ENCODE measurements at places on chromosomes 12 and 14. TPM values are rescaled to one million over a fixed set of nuclear protein-coding genes. Genes with fewer than 3 reads are reported as not detected.

GRCh38 chr12:104166465-104166864 is 28.5 kb upstream of the NFYB start:
- no peak for DNase-seq

Gene TSPAN19
- total RNA-seq: not detected

GRCh38 chr14:74360163-74360562 is 11.9 kb downstream of the VRTN start:
- DNase-seq: no peak

- no peak for DNase-seq
Measured at GRCh38 chr12:94200069-94200468, 51.7 kb downstream of the PLXNC1 start.

GRCh38 chr14:28468191-28469151 is 298.1 kb upstream of the FOXG1 start:
- no peak for DNase-seq

Gene CACNA1C
- 0.03 TPM for total RNA-seq

Gene SYCP3
- not detected for total RNA-seq

Gene AEBP2
- total RNA-seq: 32.4 TPM

- no peak for DNase-seq
Measured at GRCh38 chr14:57834001-57834598, 31.8 kb downstream of the SLC35F4 start.

Gene CTSG
- total RNA-seq: not detected
